ENCODE measurements at places on chromosomes 1 and 21.
A peak's percentile ranks its signal among the peaks of the same experiment; 100 is the strongest.

GRCh38 chr1:50271337-50271736 is 151.9 kb downstream of the DMRTA2 start:
- DNase-seq = no peak

DNA sequence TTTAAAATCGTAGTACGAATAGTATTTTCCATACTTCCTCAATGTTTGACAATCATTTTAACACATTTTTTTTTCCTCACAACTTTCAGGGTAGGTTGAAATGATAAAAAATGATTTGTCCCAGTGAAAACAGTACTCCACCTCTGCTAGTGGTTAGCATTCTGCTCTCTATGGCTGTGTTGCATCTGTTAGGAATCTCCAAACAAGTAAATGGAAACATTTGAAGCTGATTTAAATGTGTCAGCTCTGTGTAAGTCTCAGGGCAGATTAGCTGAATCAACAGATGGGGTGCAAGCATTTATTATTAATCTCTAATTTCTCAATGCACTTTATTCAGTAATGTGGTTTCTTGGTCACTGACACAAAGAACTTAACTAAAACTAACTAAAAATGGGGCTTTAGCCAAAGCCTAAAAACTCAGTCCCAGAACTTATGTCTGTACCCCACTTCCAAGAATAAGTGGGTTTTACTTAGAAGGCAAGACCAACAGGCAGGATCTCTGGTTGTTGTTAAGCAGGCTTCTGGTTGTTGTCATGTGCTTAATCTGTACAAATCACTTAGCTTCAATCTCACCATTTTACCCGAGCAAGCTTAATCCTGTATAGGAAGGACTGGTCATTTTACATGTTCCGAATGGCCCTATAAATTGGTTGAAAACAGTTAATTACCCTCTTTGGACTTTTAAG is 67.8 kb downstream of the PRRX1 start:
- DNase-seq = no peak

DNA sequence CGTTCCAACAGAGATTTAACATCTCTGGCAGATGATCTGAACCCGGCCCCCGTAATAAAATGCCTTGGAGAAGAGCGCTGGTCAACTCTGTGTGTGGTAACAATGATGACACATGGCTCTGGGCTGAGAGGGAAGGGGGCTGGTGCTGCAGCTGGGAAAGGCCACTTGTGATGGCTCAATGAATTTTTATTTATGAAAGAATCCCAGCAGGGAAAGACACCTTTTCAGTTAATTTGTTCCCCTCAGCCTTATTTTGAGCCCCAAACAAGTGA is 59.4 kb downstream of the SYT6 start:
- no peak for DNase-seq

DNA sequence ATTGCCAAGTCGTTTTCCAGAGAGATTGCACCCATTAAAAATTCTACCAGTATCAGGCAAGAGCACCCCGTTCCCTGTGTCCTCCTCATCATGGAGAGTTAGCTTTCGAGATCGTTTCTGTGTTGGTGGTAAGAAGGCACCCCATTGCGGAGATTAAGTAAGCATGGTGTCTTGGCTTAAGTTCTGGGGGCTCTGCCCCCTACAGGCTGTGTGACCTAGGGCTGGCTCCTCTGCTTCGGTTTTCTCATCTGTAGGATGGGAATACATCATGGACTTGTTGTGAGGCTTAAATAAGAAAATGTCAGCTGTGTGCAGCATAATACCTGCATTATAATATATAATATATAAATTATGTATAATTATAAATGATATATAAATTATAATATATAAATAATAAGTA is 36.8 kb upstream of the TENT5C start:
- no peak for DNase-seq

- DNase-seq = no peak
These were observed 1.9 kb upstream of the GPR153 start for GRCh38 chr1:6262555-6263420.

GRCh38 chr21:19874521-19874920 is 1123.7 kb upstream of the NCAM2 start:
- DNase-seq = no peak

GRCh38 chr1:172398970-172399755 is 21.3 kb upstream of the C1orf105 start:
- DNase-seq = no peak

GRCh38 chr1:42784946-42785693 is at the start of gene TMEM269:
Gene TMEM269 (plus strand): TSS chr1:42784991. CDS start chr1:42789894, 4,903 bp downstream.
- DNase-seq = no peak

DNA sequence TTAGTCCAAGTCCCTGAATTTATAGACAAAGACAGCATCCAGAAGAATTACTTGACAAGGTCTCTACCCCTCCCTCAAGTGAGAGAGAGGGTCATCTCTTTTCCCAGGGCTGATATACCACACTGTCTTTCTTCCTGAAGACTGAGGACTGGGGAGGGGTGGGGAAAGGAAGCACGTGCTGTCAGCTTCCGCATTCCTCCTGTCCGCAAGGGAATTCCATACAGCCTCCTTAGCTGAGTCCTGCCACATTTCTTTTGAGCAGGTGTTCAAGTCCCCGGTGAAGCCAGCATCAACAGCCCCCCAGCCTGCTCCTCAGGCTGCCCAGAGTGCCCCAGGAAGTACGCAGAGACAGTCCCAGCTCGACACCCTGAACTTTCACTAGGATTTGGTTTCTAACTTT is 34.2 kb downstream of the PCAT6 start:
- no peak for DNase-seq

- no peak for DNase-seq
These were observed 108.8 kb downstream of the KIF26B start for GRCh38 chr1:245263529-245264095.

DNA sequence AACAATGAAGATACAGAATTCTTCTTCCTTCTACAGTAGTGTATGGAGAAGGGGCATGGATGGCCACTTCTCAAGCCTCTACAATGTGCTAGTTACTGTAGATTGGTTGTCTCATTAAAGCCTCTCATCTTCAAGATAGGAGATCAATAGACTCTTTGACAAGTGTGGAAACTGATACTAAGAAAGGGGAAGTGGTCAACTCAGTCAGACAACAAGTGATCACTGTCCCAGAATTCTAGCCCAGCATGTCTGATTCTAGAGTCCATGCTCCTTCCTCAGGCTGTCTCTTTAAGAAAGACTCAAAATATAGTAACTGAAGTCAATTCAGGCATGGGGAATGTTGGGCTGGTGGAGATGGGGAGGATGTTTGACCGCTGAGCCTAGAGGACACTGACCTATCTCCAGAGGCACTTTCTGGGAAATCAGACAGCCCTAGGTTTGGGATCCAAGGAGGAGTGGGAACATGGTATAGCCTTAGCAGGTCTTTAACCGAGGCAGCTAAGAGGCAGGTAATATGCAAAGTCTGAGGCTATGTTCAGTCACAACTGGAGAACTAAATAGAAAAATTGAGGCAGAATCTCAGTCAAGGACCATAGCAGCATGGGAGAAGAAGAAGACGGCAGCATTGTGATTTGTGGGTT is 39.3 kb upstream of the EYA3 start:
- no peak for DNase-seq

- DNase-seq = no peak
These were observed 104.8 kb upstream of the GRIK1 start for GRCh38 chr21:30044447-30045064.

GRCh38 chr1:185154912-185155513 is 1.7 kb downstream of the TRMT1L start:
- no peak for DNase-seq

DNA sequence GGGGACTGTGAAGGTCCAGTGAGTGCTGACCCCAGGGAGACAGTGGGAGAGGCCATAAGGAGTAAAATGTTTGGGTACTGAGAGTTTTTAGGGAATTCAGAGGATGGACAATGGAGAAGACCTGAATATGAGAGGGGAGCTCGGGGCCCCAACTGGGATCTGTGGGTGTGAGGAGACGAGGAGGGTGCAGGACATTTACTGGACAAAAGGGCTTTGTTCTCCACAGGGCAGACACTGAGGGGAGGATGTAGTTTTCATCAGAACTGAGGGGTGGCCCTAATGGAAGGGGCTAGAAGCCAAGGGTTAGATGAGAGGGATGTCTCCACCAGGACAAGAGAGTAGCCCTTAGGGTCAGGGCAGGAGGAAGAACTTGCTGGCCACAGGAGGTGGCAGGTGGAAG is 30.0 kb downstream of the TMCC2 start:
- no peak for DNase-seq

GRCh38 chr1:246856371-246856770 is 75.4 kb downstream of the AHCTF1 start:
- DNase-seq = no peak

- DNase-seq = no peak
These were observed 10.4 kb upstream of the MFSD2A start for GRCh38 chr1:39944410-39945112.

DNA sequence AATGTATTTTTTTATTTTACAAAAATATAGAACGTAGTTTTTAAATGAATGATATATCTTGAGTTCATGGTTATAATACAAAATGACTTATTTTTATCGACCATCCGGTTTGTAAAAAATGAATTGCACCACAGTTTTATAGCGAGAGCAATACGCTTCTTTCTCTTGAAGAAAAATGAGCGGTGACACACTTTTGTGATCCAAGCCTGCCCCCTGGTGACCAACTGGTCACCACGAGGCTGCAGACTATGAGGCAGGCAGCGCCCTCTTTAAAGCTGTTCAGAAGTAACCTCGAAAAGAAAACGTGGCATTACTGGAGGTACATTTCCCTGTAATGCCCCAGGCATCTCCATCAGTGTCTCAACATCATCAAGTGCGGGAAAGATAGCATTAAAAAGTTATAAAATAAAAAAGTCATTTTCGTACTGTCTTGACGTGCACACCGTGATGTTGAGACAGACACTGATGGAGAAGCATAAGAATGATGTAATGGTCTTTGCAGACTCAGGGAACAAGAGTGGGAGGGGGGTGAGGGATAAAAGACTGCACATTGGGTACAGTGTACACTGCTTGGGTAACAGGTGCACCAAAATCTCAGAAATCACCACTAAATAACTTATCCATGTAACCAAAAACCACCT is 734.2 kb upstream of the ADAMTS5 start:
- peak; percentile 17 for DNase-seq

DNA sequence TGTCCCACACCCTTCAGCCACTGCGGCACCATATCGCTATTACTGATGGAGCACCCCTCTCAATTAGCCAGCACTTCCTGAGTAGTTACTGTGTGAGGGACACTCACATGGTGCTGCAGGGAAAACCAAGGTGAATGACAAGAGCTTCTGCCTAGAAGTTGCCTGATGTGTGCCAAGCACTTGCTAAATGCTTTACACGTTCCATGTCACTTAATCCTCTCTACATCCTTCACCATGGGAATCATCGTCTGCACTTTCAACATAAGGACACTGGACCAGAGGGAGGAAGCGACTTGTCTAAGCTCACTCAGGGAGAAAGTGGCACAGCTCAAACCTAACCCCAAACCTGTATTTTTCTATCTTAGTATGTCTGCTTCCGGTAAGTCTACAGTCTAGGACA is 344.8 kb downstream of the SIPA1L2 start:
- no peak for DNase-seq

- no peak for DNase-seq
These were observed 35.7 kb downstream of the ZMYND12 start for GRCh38 chr1:42420121-42420520.

DNA sequence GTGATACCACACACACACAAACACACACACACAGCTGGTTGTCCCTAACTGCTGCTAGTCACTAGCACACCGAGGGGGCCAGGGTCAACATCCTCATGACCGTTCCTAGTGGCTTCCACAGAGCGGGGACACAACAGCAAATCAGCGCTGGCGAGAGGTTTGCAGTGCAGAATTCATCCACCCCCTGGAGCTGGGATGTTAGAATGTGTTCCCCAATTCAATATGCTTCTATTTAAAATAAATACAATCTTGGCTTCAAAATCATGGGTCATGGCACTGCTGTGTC is 16.2 kb upstream of the C2CD2 start:
- no peak for DNase-seq

DNA sequence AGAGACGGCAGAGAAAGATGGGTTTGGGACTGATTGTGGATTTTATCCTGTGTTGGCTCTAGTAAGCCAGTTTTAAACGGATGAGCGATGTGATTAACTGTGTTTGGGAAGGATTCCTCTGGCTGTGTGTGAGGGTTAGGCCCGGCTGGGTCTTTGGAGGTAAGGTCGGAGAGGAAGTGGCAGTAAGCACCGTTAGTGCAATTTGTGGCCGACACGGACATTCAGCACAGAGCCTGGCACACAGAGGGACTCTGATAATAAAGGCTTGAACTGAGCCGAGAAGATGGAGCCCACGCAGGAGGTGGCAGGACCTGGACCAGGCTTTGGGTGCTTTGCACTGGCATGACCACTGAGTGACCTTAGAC is 1.3 kb downstream of the MTFR1L start:
- DNase-seq = no peak

- DNase-seq = no peak
These were observed 60.5 kb downstream of the SLC66A1 start for GRCh38 chr1:19372602-19373001.

DNA sequence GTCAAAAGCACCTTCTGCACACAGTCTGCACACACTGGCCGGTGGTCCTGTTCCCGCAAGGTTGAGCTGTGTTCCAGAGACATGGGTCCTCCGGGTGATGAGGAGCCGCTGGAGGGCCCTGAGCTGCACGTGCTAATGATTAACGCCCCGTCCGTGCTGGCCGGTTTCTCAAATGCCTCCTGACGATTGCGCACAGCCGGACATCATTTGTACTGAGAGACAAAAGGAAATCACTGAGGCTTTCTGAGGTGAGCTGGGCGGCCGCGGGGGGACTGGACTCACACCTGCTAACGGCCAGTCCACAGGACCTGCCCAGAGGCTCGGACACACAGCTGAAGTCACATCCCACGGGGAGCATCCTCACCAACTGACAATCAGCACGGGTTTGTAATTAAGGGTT is 29.2 kb downstream of the POFUT2 start:
- DNase-seq = no peak

GRCh38 chr1:234019387-234019786 is 114.9 kb downstream of the SLC35F3 start:
- no peak for DNase-seq

DNA sequence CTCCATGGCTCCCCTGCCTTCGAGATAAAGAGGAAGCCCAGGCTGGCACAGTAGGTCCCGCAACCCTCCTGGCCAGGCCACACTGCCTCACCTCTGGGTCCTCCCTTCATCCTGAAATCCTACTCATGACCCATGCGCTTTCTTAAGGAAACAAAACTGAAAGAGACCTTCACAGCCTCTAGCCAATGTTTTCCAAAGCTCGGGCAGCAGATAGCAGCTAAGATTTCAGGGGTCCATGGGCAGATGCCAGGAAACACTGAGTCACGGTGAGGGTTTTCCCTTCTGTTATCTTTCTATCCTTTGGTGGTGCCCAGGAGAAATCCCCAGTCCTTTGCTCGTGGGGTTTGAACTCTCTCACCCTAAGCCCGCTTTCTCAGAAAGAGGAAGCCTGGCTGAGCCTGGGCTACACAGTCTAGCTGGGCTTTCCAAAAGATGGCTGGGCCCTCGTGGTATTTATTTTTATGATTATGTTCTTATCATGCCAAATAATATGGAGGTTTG is 26.6 kb downstream of the TTC39A start:
- DNase-seq = peak; percentile 24
